ENCODE measurements at places on chromosomes 2 and 18.

DNA sequence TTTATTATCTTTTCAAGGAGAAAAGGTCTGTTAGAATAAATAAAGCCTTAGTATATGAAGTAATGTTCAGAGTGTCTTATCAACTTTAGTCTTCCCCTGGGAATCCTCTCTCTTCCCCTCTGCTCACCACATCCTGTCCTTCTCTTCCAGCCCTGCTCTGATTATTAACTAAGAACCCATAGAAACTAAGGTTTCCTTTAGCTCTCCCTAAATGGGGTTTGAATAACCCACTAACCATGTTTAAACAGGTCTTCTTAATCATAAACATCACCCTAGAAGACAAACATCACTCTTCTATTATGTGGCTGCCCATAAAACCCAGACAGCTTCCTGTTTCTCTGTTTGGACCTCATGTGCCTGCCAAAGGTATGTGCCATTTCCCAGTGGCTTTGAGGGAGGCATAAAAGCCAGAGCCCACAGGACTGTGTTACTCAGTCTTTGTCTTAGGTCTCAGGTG, 50.1 kb downstream of the SLC14A1 start:
- no peak for DNase-seq

GRCh38 chr2:170161516-170162270, 16.3 kb upstream of the MYO3B start:
- DNase-seq: no peak

GRCh38 chr2:226891780-226892590, 56.1 kb downstream of the RHBDD1 start:
- no peak for DNase-seq

- DNase-seq: no peak
These were observed 119.6 kb downstream of the DDX1 start for GRCh38 chr2:15711126-15711860.

GRCh38 chr2:10145519-10146357, 23.2 kb downstream of the RRM2 start:
- DNase-seq: no peak
